Left renal cortex interstitium (tissue), 4 donors: ENCODE measurements at places on chromosomes 16 and 17.
A peak's percentile ranks its signal among the peaks of the same experiment; 100 is the strongest.

DNA sequence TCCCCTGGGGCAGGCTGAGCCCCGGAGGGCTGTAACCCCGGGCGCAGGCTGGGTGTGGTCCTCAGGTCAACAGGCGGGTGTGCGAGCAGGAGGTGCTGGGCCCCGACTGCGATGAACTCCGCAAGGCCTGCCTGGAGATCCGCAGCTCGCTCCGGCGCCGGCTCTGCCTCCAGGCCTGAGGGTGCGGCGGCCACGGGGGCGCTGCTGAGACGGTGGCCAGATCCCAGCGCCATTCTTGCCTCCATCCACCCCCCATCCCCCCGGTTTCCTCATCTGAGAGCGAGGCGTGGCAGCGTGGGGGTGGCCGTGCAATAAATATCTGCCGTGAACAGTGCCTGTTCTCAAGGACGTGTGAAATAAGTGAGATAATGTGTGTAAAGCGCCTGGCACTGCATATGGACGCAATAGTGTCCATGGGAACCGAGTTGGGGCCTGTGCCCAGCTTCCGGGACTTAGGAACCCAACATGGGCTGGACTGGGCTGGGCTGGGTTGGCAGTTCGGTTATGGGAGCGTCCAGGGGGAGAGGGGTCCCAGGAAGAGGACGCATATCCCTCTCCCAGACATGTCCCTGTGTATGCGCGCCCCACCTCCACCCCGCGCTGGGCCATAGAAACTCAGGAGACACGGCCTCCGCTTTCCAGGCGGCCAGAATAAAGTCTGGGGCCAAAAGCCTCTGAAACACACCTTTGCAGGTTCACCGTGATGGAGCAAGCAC is 15.0 kb downstream of the ZNF213 start:
- DNase-seq, result no peak

- DNase-seq, result no peak
These were observed 139.4 kb upstream of the RPH3AL start for GRCh38 chr17:492022-492413.

DNA sequence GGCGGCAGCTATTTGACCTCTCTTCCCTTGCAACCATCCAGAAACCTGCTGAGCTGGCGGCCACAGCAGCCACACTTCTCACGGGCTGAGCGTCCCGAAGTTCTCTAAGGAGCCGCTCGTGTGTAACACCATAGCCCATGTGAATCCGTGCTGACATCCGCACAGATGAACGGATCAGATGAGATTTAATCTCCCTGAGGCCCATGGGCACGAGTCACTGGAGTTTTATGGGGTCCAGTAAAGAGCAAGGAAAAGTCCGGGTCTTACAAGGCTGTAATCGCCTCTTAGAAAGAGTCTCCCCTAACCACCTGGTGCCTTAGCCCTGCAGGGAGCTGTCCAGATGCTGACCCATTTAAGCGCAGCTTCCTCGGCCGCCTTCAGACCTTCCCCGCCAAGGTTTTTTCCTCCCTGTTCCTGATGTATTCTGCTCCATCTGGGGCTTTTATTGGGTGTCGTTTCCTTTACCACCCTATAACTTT is 5.5 kb upstream of the CACNG5 start:
- DNase-seq, result peak; percentile 77

DNA sequence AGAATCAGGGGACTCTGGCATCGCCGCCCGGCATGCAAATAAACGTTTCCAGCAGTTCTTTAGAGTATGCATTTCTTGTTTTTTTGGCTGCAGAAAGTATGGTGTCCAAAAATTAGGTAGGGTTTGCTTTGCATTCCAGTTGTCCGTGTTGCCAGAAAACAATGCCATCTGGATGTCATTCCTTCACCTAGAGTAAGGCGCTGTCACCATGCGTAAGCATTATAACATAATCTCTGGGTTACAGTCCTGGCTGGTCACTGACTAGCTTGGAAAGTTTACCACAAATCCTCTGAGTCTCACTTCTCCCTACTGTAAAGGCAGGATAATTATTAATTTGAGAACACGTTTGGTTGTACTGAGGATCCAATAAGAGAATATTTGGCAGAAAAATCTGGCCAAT is 457.7 kb downstream of the XYLT1 start:
- no peak for DNase-seq

GRCh38 chr16:6836766-6837165 is 495.9 kb upstream of the RBFOX1 start:
- DNase-seq, result no peak

GRCh38 chr16:64919929-64920607 is 201.8 kb downstream of the CDH11 start:
- DNase-seq, result no peak
